ENCODE measurements at places on chromosomes 1 and 21. TPM values are rescaled to one million over a fixed set of nuclear protein-coding genes. Genes with fewer than 3 reads are reported as not detected.

Gene C1orf53
- 6.5 TPM for polyA plus RNA-seq

Gene ADAMTS4
- 2.5 TPM for polyA plus RNA-seq

Gene WDR77
- polyA plus RNA-seq, result 116 TPM

Gene TACSTD2
- polyA plus RNA-seq, result 61.5 TPM

Data from endothelial cell of umbilical vein (primary cell).